Astrocyte of the spinal cord (primary cell): ENCODE measurements at places on chromosomes 13 and 19.

DNA sequence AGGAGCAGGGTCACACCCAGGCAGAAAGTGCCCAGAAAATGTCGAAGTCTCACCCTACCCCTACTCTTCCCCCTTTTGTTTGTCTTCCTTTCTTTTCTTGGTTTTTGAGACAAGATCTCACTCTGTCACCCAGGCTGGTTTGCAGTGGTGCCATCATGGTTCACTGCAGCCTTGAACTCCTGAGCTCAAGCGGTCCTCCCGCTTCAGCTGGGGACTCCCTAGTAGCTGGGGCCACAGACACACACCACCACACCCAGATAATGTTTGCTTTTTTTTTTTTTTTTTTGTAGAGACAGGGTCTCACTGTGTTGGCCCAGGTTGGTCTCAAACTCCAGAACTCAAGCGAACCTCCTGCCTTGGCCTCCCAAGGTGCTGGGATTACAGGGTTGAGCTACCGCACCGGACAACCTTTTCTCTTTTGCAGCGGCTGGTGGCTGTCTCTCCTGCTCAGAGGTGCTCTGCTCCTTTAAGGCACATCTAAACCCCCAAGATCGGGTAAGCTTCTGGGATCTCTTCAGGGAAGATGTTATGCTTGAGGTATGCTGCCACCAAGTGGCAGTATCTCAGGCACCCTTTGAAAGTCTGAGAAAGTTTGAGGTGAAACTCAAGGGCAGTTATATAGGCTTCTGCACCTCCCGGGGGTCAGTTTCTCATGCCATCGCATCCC, 22.4 kb upstream of the EBI3 start:
- peak; percentile 37 for DNase-seq

DNA sequence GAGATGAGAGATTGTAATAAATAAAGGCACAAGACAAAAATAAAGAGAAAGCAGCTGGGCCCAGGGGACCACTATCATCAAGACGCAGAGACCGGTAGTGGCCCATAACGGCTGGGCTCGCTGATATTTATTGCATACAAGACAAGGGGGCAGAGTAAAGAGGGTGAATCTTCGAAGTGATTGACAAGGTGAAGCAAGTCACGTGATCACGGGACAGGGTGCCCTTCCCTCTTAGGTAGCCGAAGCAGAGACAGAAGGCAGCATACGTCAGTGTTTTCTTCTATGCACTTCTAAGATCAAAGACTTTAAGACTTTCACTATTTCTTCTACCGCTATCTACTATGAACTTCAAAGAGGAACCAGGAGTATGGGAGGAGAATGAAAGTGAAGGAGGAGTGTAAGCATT, 4.6 kb upstream of the PRKCG start:
- DNase-seq: no peak

DNA sequence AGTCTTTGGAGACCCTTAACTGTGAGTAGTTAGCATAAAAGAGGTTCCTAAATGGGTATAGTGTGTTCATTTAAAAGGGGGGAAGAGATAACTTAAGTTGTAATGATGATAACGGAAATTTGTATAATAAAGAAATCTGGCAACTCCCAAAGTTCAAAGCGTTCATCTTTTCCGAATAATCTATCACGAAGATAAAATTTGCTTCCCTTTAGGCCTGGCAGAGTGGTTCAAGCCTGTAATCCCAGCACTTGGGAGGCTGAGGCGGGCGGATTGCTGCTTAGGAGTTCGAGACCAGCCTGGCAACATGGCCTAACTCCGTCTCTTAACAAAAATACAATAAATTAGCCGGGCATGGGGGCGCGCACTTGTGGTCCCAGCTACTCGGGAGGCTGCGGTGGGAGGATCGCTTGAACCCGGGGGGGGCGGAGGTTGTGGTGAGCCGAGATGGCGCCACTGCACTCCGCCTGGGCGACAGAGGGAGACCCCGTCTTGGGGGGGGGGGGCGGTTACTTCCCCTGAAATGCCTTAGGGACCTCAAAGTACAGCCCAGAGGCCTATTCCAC, 934 bp downstream of the N4BP2L2 start:
- peak; percentile 8 for DNase-seq

GRCh38 chr19:14148751-14149410, 12.5 kb upstream of the ASF1B start:
- DNase-seq: no peak

GRCh38 chr13:79287939-79288795, 117.9 kb downstream of the RBM26 start:
- DNase-seq: no peak

GRCh38 chr13:100565286-100565685, 23.3 kb downstream of the GGACT start:
- no peak for DNase-seq

- DNase-seq: peak; percentile 94
These were observed 3.5 kb downstream of the LIPE start for GRCh38 chr19:42423462-42424344.

DNA sequence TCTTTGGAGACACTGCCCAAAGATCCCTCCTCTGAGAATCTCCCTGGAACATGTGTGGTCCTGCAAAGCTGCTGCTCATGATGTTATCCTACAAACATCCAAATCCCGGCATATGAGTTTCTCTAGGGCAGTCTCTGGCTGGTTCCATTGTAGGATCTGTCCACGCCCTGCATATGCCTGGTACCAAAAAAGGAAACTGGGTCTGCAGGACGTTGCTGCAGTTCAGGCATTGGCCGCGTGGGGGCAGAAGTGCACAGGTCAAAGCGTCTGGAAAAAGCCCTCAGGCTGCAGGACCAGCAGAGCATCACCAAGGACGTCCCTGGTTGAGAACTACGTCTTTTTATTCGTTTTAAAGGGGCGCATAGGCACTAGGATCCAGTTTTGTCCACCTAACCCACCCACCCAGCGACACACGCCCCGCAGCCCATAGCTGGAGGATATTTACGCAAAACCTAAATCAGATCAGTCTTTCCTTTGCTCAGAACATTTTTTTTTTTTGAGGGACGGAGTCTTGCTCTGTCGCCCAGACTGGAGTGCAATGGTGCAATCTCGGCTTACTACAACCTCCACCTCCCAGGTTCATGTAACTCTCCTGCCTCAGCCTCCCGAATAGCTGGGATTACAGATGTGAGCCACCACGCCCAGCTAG, 12.9 kb upstream of the ZNF564 start:
- DNase-seq: peak; percentile 83

DNA sequence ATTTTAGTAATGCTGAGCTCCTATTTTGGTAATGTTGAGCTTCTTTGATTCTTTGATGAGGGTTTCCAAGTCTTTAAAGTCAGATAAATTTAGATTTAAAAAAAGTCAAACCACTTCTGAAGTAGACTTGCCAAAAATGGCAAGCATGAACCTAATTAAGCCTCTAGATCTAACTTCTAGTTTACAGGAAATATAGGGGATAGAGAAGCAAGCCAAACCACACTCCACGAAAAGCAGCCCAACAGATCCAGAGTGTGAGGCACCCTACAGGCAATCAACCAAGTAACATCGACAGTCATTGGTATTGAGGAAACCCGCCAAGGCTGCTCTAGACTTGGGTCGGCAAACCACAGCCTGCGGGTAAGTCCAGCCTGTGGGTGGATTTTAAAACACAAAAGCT, 3.7 kb downstream of the GGACT start:
- peak; percentile 53 for DNase-seq

DNA sequence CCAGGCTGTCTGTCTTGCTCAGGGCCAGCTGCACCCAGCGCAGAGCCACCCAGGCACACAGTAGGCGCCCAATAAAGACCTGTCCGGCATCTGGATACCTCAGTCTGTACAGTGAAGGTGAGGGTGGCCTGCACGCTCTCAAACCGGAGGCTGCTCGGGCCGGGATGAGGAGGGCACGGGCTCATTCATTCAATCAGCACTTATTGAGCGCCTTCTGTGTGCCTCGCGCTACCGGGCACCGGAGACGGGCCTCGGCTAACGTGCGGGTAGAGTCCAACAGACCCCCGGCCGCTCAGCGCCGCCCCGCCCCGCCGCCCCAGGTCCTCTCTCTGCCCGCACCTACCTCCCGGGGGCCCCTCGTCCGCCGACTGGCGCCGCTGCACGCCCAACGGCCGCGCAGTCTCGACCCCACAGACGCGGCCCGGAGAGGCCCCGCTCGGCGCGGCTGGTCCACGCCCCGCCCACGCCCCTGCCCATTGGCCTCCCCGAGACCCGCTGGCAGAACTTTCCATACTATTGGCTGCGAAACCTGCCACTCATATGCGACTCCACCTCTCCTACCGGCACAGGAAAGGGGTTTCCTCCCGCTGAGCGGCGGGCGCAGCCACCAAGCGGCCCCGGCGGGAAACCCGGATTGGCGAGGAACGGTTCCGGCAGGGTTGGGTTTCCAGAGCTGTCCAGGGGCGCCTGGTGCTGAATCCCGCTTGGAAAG, at the start of gene SLC39A3:
Gene SLC39A3, minus strand, starts transcription at position 416 of the 712 bp plus-strand sequence. CDS start 2,760 bp downstream, outside the sequence.
- DNase-seq: peak; percentile 98

- peak; percentile 10 for DNase-seq
These were observed 62.3 kb downstream of the CHST8 start for GRCh38 chr19:33683881-33684537.
